Cardiac septum (tissue), 1 donor: ENCODE measurements at places on chromosomes 5 and 9. TPM values are rescaled to one million over a fixed set of nuclear protein-coding genes. Genes with fewer than 3 reads are reported as not detected.
A peak's percentile ranks its signal among the peaks of the same experiment; 100 is the strongest.

DNA sequence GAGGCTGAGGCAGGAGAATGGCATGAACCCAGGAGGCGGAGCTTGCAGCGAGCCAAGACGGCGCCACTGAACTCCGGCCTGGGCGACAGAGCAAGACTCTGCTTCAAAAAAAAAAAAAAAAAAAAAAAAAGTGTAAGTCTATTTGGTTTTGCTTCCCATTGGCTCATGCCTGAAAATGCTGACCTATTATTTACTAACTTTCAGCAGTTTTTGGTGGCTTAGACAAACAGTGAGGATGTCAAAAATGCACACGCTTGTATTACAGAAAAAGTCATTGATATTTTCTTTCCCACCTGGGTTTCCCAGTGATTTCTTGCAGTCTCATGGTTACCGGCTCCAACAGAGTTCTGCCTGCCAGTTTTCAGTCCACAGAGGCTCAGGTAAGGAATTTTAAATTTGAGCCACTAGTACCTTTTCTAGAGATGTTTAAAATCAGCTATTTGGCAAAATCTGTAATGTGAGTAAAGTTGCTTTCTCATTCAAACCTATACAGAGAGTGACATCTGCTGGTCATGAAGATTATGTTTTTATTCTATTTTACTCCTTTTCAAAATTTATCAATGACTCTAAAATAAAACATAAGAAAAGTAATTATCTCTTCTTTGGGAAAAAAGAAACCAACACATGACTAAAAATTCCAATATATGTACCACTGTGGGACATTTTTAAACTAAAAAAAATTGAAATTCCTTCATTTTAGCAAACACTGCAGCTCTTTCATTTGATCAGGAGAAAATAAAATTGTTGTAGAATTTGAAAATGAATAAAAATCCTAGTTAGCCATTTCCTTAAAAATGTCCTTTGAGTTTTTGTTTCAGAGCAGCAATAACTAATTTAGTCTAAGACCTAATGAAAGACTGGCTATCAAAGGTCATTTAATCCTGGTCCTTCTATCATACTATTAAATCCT lies 8.8 kb downstream of the FAM200C start:
- DNase-seq, result no peak

- no peak for DNase-seq
These were observed 36.7 kb upstream of the ZCCHC7 start for GRCh38 chr9:37083654-37084053.

- DNase-seq, result no peak
These were observed 345 bp upstream of the PRRC1 start for GRCh38 chr5:127517110-127517479.

DNA sequence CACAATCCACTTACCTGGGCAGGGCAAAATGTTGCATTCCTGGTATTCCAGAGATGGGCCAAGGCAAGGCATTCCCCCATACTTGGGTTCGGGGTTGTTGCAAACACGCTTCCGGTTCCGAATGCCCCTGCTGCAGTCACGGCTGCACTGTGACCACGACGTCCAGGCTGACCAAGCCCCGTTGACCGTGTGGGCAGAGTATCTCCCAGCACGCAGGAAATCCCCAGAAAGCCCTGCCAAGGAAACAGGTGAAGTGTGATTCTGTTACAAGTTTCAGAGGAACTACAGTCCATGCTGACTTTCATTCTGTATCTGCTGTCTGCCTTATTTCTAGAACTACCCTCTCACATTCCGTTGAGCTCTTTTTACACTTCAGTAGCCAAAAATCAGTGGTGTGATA lies 483.0 kb downstream of the SEMA5A start:
- DNase-seq, result no peak

GRCh38 chr5:146993876-146994530 lies 115.4 kb upstream of the PPP2R2B start:
- no peak for DNase-seq

GRCh38 chr9:121278477-121279261 lies 10.7 kb downstream of the GSN start:
- DNase-seq, result peak; percentile 78

GRCh38 chr5:149730620-149731331 lies 666 bp downstream of the PPARGC1B start:
- peak; percentile 81 for DNase-seq

GRCh38 chr9:13491493-13492424 lies 212.3 kb upstream of the MPDZ start:
- no peak for DNase-seq

PCDHB10 gene
- total RNA-seq, result 0.94 TPM

LHX6 gene
- 10.8 TPM for total RNA-seq

OMD gene
- 6.5 TPM for total RNA-seq

PFN3 gene
- total RNA-seq, result not detected

TRAPPC13 gene
- total RNA-seq, result 18.9 TPM

C1QTNF3 gene
- 2.8 TPM for total RNA-seq

IFNB1 gene
- total RNA-seq, result not detected

CCL27 gene
- not detected for total RNA-seq

FRMPD1 gene
- 0.27 TPM for total RNA-seq

PCA3 gene
- not detected for total RNA-seq
